Sigmoid colon (tissue), 7 donors: ENCODE measurements at places on chromosomes 1 and 21. TPM values are rescaled to one million over a fixed set of nuclear protein-coding genes. Genes with fewer than 3 reads are reported as not detected.

ARHGEF10L gene
- total RNA-seq = 36.0 TPM

- DNase-seq = no peak
Observed at GRCh38 chr1:216690603-216691002, 32.6 kb downstream of the ESRRG start.

- no peak for DNase-seq
Observed at GRCh38 chr1:184356891-184357290, 29.9 kb upstream of the C1orf21 start.

ANKRD65 gene
- total RNA-seq = 10.0 TPM

DNA sequence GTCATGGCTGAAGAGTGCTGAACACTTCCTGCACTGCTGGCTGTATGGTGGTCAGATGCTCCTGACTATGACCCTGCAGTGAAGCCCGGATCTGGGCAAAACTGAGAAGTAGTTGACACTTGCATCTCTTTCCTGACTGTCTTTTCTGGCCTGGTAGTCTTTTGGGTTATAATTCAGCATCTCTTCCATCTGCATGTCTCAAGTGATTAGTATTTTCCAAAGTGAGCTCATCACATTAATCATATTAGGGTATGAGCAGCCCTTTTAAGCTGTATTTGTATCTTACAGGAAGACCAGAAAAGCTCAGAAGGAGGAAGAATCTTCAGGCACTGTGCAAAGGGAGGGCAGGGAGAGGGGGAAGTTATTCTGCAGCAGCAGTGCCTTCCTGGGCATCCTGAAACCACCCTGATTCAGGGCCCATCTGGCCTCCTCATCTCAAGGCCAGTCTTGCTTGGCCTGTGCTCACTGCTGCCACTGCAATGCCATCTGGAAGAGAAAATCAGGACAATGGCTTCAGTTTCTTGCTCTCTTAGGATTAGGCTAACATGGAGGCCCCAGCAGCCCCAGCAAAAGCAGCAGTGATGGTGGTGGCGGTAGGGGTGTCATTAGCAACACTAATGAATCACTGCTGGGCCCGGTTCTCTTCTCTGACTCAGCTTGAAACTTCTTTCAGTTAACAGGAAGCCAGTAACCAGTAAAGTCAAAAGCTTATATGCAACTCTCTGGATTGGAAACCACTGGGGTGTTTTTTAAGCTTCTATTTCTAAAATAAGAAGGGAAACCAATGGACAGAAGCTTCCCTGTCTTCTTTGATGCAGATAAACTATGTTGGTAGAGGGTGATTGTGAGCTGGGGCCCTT lies 63.3 kb upstream of the WDR26 start:
- no peak for DNase-seq

DNA sequence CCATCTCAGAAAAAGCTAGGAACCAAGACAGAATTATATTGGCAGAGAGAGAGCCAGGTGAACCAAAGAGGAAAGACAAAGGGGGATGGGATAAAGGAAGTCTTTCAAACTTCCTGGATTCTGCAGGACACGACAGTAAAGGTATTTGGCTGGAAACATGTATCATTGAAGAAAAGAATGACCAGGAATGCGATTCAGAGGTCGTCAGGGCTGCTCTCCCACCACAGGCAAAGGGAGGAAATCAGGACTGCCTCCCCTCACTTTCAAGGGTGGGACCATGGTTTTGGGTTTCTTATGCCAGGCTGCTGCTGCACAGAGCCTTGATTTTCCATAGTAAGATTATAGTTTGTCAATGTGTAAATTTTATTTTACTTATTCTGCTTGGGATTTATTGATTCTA lies 848.8 kb downstream of the BRINP3 start:
- no peak for DNase-seq

CTSS gene
- 63.3 TPM for total RNA-seq

DNA sequence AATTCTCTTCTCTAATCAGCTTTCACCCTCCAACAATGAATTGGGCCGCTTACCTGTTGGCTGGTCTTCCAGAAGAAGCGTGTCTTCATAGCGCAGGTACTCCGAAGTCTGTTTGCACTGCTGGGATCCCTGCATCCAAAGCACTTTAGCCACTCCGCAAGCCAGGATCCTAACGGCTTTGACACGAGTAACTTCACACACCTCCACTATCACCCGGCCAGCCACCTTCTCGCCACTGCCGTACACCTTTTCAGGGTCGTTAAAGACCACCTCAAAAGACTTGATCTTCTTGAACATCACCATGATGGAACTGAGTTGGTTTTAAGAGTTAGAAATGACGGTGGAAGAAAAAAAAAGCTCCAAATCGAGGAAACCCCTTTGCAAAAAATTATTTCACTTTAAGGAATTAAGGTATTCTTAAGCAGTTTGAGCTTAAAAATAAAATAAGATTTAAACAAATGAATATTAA lies 381 bp downstream of the TXNIP start:
- DNase-seq = peak; percentile 67

DNA sequence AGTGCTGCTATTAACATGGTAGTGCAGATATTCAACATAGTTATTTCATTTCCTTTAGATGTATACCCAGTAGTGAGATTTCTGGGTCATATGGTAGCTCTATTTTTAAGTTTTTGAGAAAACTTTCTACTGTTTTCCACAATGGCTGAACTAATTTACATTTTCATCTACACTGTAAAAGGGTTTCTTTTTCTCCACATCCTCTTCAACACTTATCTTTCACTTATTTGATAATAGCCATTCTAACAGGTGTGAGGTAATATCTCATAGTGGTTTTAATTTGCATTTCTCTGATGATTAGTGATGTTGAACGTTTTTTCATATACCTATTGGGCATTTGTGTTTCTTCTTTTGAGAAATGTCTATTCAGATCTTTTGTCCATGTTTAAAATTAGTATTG lies 149.8 kb downstream of the PDE4B start:
- DNase-seq = no peak

- DNase-seq = no peak
Observed at GRCh38 chr1:162902416-162902815, 41.4 kb upstream of the CCDC190 start.

KRTAP12-2 gene
- not detected for total RNA-seq

DNA sequence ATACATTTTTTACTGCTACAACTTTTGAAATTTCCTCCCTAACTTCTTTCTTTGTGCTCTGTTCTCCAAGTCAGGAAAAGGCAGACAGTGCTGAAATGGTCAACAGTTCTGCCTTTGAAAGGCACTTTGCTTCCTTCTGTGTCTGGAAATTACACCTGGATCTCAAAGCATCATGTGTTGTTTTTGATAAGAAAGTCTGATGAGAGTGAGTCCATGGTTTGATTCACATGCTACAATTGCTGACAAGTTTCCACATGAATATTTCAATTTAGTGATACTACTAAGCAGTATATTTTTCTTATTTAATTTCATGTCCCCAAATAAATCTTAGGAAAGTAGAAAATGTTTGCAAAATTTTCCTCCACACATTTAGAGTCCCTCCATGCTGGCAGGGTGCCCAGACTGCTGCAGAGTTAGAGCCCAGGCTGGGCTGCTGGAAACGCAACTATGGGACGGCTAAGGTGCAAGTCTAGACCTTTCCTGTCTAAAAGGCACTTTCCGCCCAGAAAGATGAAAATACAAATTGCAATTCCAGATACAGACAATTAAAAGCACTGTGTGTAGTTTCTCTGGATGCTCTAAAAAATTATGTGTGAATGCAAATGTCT lies 96.6 kb upstream of the RUNX1 start:
- no peak for DNase-seq

DNA sequence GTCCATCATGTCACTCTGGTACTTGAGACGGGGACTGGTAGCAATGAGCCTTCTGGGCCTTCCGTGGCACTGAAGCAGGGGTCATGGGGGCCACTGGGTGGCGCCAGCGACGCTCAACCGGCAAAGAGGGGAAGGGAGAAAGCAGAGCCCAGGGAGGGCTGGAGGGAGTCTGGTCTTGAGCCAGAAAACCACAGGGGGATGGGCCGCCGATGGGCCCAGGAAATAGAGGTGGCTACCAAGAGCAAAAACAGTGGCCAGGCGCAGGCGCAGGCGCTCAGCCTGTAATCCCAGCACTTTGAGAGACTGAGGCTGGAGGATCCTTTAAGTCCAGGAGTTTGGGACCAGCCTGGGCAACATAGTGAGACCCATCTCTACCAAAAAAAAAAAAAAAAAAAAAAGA lies 21.8 kb downstream of the EXOC8 start:
- no peak for DNase-seq

GRCh38 chr1:173868266-173869020 lies at the start of gene ZBTB37:
ZBTB37 (plus strand) TSS chr1:173868380; CDS start chr1:173870226, 1,846 bp downstream.
- peak; percentile 91 for DNase-seq

DNA sequence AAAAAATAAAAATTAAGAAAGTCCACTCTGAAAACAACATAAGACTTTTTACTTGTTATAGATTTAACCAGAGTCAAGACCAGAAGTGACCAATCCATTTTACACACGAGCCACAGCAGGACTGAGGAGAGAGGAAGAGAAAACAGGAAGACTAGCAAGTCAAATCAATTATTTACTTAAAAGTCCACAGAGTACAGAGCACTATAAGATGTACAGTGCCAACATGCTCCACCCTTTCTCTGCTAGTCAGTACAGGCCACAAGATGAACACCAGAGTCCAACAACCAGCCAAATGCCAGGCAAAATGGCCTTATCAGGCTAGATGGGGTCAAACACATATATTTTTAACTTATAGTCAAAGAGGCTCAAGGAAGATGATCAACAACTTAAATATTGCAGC lies 19.5 kb downstream of the LUZP1 start:
- DNase-seq = no peak

SFN gene
- 2.2 TPM for total RNA-seq
